ENCODE measurements at places on chromosomes 7 and 10.

GRCh38 chr7:149727899-149728476 lies 45.4 kb downstream of the ZNF467 start:
- DNase-seq = no peak

DNA sequence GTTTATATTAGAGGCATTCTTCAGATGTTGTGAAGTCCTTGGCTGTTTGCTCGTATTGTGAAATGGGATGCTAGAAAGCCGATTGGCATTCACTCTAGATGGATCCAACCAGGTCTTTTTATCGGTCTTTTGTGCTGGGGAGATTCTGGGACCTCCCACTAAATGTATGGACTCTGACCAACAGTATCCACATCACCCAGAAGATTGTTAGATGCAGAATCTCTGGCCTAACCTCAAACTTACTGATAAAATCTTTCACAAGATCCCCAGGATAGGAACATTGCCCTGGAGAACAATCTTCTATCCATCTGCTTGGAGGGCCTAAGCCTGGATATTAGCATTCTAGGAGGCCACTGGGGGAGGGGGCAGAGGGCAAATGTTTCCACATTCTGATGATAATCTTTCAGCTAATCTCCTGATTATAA lies 160.9 kb downstream of the PLXDC2 start:
- DNase-seq = no peak

DNA sequence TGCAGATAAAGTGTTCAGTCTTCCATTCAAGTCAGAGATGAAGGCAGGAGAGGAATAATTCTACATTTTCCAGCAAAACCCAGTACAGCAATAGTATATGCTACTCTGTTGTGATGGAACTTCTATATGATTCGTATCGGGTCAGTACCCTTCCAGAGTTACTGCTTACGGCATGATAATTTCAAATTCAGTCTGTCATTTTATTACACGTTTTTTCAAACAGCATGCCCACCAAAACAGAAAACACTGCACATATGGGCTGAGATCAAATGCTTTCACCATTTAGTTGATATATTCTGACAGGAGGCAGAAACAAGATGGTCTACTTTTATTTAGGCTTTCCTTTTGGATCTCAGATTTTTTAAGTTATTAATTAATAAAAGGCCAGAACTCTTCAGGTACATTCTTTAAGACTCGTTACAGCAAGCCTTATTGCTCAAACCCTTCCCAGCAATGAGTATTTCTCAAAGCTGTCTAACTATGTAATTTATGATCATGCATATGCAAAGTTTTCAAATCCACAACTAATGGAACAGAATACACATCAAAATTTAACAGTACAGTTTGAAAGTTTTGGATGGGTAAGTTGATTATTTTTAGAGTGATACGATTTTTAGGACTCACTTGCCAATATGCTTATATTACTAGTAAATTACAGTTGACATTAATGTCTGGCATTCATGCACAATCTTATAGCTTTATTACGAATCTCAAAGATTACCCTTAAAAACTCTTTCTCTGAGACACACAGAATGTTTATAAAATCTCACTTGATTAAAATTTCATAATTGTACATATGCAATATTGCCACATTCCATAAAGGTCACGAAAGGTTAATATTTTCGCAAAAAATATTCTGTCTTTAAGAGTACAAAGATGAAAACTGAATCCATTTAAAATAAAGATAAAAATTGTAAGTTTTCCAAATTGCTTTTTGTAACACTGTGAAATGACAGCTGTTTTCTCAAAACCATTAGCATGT lies 91.0 kb downstream of the ANK3 start:
- DNase-seq = no peak

- no peak for DNase-seq
Measured at GRCh38 chr7:107392830-107393229, 77.0 kb upstream of the GPR22 start.

- no peak for DNase-seq
Measured at GRCh38 chr7:50229964-50230363, 74.6 kb upstream of the IKZF1 start.
